ENCODE measurements at places on chromosomes 5 and 9.

GRCh38 chr5:128426090-128426534 lies 111.9 kb downstream of the FBN2 start:
- no peak for DNase-seq

GRCh38 chr9:21549251-21549765 lies 67.2 kb upstream of the IFNE start:
- no peak for DNase-seq

GRCh38 chr5:92908952-92909601 lies 671.9 kb downstream of the NR2F1-AS1 start:
- DNase-seq = no peak

GRCh38 chr9:75891771-75892215 lies 1.3 kb downstream of the PCSK5 start:
- no peak for DNase-seq

- DNase-seq = no peak
These were observed 18.3 kb downstream of the BRD3OS start for GRCh38 chr9:134043531-134043988.

GRCh38 chr5:57094753-57095683 lies 78.8 kb upstream of the GPBP1 start:
- DNase-seq = no peak

DNA sequence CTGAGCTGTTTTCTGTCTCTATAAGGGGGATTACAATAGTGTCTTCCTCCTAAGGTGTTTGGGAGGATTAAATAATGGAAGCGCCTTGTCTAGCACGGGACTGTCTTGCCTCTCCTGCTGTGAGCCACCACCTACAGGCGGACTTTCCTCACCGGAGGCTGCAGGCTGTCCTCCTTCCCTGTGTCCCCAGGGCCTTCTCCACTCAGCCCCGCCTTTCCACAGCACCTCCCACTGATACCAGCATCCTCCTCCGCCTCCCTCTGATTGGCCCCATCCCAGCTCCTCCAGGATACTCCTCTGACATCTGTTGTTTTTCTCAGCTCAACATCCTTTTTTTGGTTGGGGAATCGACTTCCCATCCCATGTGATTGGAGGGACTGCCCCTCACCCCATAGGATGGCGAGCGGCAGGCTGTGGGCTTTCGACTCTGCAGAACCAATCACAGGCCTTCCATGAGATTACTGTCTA lies 851 bp upstream of the ZDHHC12 start:
- DNase-seq = no peak

- no peak for DNase-seq
These were observed 180.8 kb downstream of the RASEF start for GRCh38 chr9:82882138-82882537.

DNA sequence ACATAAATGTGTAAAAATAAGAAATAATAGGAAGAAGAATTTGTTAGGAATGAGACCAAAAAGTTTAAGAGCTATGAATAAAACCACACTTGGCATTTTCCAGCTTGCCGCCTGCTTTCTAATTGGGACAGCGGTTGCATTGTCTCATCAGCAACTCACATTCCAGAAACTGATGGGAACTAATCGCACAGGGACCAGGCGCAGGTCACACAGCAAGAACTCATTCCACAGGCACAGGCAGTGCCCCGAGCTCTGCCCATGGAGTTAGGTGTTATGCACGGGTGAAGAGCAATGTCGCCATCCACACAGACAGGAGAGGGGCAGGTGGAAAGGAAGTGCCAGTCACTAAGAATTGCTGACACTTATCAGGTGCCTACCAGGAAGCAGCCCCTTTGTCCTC lies 279.9 kb downstream of the NSG2 start:
- DNase-seq = no peak

DNA sequence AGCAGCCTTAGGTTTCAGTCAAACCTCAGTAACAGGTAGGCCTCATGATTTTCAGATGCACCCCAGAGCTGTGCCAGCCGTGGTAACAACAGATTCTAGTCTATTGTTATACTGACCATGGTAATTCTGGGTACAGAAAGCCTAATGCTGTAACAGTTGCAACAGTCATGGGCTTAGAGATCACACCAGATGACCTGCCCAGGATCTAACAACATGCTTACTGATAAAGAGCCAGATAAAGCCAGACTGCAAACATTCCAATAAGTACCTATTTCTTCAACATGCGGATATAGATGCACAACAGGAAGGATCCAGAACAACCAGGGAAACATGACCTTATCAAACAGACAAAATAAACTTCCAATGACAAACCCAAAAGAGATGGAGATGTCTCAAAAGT lies 42.8 kb downstream of the CERT1 start:
- no peak for DNase-seq

GRCh38 chr5:78915170-78915569 lies 69.9 kb downstream of the ARSB start:
- no peak for DNase-seq

GRCh38 chr9:128271112-128271511 lies 4.7 kb downstream of the GOLGA2 start:
- no peak for DNase-seq

DNA sequence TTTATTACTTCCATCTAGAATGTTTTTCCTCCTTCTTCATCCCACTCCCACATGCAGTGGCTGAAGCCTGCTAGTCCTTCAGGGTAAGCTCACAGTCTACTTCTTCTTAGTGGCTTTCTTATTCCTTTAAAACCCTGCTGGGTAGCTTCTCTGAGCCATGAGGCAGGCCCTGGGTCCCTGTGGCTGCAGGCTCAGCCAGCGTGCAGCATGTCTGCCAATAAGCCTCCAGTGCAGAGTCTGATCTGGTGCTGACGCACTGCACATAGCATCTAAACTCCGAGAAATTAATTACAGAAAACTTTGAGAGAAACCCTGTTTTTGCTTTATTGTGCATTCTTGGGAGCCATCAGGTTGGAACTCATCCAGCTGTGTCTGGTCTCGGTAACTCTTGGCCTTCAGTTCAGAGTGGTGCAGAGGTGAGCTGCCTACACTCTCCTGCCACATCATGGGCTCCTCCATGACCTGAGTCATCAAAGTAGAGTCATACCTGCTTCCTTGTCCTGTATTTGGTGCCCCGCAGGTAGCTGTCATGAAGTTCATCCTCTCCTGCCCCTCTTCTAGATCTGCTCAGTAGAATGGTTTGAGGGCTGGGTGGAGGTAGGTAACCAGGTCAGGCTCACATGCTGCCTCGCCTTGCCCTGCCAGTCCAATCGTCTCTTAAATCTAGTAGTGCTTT lies 339.4 kb downstream of the KDM4C start:
- DNase-seq = no peak

DNA sequence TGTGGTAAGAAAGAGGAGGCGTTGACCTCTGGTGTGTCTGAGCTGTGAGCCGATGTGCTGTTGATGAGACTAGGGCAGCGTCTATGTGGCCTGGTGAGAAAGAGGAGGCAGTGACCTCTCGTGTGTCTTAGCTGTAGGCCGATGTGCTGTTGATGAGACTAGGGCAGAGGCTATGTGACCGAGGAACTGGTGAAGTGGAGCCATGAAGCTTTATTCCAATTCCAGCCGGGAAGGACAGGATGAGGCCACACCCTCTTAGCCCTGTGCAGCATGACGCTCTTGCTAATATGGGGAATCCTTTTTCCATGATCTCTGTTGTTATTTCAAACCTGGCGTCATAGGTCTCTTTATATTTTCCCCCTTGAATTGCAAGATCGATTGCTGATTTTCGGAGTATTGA lies 172.4 kb downstream of the GOLPH3 start:
- DNase-seq = no peak

GRCh38 chr9:16868701-16869100 lies 1.8 kb downstream of the BNC2 start:
- DNase-seq = no peak

DNA sequence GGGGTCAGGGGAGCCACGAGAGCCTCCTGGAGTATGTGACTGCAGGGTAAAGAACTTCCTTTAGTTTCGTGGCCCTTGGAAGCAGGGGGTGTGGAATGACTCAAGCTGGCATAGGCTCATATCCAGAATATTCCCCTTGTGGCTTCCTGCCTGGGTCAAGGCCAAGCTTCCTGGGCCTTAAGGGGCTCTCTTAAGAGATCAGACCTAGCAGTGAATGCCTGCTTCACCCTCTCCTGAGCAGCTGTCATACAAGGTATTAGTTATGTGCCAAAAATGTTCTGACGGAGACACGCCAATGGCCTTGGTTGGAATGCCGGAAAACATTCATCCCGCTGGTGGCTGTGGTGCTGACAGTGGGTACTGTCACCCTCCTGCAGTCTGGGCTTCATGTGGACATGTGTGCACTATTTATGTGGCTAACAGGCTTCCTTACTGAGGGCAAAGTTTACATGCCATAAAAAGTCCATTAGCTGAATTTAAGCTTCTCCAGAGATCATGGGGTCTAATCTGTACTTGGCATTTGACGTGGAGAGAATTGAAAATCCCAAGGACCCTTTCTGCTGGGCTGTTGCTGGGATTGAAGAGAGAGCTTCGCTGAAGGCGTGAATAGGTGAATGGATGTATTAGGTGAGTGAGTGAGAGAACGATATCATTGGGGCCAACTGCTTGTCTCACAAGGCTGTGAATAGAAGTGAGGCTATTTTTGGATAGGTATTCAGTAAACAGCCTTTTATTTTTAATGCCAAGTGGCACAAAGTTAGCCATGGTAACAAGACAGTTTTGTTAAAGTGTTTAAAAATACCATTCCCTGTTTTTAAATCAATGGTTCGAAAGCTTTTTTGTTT lies 156.8 kb downstream of the MACROH2A1 start:
- no peak for DNase-seq

DNA sequence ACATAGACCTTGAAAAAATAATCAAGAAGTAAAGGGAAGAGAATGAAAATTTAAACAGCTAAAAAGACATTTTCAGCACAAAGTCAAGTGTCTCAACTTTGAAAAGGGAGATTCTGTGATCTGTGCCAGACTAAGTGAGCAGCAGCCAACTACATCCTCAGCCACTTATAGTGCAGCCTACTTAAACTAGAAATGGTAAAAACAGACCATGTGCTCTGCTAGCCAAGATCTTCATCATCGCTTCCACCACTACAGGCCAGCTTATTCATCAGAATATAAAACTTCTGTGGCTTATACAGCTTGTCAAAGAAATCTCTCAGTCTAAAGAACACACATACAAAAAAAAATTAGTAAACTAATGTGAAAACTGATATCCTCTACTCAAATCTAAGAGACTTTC lies 63.5 kb downstream of the CEMIP2 start:
- no peak for DNase-seq

GRCh38 chr9:19785230-19785629 lies 3.6 kb downstream of the SLC24A2 start:
- no peak for DNase-seq

- DNase-seq = no peak
These were observed 1.3 kb downstream of the PTCH1 start for GRCh38 chr9:95515272-95516113.

- DNase-seq = peak; percentile 45
These were observed 107.0 kb downstream of the ZNF354C start for GRCh38 chr5:179166886-179167841.

DNA sequence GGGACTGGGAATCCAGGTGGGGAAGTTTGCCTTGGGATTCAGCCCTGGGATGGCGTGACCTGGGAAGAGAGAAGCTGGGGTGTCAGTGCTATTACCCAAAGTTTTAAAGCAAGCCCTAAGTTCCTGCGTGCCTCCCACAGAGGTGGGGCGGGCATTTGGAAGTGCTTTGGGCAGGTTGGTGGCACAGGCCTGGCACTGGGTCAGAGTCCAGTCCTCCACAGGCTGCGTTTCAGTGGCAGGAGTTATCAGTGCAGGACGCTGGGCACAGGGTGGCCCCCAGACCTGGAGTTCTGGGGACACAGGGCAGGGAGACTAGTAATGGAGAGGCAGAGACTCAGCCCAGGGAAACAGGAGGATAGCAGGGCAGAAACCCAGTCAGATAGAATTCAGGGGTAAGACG lies 147.2 kb downstream of the MAST4 start:
- no peak for DNase-seq

DNA sequence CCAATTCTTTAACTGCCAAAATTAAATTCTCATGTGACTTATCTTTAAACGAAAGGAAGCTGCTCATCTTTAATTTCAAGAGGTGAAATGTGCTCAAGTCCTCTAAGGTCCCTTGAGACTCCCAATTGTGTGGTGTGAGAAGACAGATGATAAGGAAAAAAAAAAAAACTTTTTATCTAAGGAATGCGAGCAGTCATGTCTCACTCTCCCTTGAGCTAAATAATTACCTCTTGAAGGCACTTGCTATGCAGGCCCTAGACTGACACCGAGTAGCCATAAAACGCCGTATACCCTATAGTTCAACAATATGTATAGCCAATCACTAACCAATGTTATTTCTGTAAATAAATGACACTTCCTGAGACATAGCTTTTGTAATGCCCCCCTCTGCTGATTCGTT lies 1.5 kb upstream of the DTWD2 start:
- DNase-seq = no peak

GRCh38 chr5:64790210-64790609 lies 21.5 kb downstream of the CWC27 start:
- DNase-seq = no peak

GRCh38 chr5:53974021-53974420 lies 336.4 kb downstream of the ARL15 start:
- DNase-seq = no peak

DNA sequence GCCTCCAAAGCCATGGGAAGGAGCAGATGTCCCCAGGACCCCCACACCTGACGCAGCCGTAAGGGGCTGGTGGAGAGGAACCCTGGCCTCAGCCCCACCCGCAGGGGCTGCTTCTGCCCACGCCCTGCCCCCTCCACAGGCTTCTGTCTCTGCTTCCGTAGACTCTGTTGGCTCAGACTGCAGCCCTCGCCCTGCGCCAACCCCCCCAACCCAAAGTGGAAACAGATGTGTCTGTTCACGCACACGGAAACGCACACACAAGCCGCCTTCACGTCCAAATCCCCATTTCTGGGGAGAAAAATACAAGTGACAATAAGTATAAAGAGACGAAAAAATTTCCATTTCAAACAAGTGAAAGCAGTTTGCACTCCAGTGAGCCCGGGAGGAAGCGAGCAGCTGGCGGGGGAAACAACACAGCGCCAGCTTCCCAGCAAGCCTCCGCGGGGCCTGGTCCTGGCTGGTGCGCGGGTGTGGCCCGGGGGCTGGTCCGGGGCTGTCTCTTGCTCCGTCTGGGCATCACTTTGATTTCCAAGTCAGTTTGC lies 32.6 kb upstream of the RXRA start:
- DNase-seq = no peak

GRCh38 chr9:34884747-34885189 lies 73.3 kb upstream of the PHF24 start:
- DNase-seq = no peak

- no peak for DNase-seq
These were observed 14.6 kb upstream of the PBX3 start for GRCh38 chr9:125732562-125732961.

DNA sequence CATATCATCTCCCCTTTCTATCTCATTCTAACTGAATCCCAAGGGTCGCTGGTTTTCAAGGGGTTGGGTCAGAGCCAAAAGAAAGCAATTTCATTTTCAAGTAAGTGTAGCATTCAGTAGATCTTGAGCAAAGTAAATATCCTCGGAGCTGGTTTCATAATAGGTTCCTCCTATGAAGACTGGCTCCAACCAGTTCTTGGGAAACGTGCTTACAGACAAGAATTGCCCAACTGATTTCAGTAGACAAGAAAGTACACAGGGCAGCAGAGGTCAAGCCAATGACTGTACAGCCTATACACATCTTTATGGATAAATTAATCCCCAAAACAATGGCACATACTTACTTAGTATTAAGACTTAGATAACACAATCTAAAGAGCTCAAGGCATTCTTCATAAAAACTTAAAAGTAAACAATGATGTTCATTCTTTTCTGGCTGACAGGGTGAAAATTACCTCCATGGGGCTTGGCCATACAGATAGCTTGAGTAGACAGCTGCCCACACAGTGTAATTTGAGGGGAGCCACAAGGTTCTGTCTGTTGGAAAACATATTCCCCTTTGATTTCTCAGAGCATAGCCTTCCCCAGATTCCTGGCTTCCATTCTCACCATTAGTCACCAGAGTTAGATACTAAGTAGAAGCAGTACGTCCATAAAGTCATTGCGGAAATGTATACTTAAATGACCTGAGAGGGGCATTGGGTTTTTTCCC lies 163.9 kb downstream of the ARRDC3 start:
- no peak for DNase-seq

All from right renal cortex interstitium (tissue), 3 donors.